ENCODE measurements at places on chromosomes 5 and 9.

DNA sequence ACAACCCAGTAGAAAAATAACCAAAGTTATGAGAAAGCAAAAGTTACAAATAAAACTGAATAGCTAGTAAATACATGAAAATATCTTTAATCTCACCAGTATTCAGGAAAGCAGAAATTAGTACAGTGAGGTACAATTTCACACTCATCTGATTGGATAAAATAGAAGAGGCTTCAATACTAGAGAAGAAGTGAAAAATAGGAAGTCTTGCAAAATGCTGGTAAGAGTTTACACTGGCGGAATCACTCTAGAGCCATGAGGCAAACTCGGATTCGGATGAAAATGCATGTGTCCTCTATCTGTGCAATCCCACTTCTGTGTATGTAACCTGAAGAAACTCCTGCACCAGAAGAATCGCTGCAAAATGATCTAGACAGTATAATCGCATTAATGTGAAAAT is 128.9 kb downstream of the CCDC192 start:
- DNase-seq: no peak

DNA sequence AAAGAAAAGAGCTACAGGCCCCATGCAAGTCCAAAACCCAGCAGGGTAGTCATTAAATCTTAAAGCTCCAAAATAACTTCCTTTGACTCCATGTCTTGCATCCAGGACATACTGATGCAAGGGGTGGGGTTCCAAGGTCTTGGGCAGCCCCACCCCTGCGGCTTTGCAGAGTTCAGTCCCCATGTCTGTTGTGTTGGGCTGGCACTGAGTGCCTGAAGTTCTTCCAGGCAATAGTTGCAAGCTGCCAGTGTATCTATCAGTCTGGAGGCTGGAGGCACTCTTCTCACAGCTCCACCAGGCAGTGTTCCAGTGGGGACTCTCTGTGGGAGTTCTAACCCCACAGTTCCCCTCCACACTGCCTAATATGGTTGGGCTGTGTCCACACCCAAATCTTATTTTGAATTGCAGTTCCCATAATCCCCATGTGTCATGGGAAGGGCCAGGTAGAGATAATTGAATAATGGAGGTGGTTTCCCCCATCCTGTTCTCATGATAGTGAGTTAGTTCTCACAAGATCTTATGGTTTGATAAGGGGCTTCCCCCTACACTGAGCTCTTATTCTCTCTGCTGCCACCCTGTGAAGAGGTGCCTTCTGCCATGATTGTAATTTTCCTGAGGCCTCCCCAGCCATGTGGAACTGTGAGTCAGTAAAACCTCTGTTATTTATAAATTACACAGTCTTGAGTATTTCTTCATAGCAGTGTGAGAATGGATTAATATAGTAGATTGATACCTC is 237.5 kb upstream of the ADRA1B start:
- DNase-seq: no peak

GRCh38 chr9:89059925-89060506 is 68.7 kb downstream of the S1PR3 start:
- no peak for DNase-seq

DNA sequence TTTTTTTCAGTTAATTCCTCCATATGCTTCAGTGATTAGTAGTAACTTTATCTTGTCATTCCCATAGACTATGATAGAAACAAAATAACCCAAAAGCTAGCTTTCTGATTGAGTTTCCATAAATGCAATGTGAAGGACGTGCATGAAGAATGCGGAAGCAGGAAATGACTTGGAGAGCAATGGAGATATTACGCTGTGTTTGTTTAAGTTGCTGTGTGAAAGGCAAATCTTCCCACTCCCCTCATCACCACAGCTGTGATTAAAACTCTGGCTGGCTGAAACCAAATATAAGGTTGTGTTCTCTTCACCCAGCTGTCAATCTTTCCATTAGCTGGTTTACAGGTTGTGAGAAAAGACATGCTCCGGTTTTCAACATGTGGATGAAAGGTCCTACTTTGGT is 83.9 kb downstream of the NR2F1-AS1 start:
- no peak for DNase-seq

- DNase-seq: no peak
Observed at GRCh38 chr5:112594095-112594850, 143.4 kb upstream of the APC start.

DNA sequence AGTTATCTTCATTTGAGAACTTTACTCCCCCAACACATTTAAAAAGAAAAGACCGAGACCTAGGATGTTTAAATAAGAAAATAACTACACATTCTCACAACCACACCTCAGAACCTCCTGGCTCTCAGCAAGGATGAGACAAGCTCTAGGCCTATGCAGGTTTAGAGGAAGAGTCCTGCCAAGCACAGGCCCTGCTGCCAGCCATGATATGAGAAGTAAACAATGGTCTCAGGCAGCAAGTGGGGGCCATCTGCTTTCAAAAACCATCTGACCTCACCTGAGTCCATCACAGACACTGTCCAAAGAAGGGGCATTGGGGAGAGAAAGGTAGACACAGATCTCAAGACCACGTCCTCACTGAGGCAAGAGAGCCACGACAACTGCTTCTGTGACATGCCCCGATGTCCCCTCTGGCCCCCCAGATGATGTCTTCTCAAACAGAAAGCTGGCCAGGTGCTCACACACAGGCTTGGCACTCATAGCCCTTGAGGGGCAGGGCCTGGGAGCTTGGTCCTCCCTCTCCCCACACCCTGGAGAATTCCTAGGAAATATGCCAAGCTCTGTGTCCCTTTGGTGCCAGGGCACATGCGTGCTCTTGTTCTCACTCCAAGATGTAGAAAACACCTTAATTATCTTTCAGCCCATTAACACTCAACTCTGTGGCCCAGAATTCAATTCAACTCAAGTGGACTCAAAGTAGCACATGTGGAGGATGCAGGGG is 150.4 kb downstream of the FSTL4 start:
- DNase-seq: no peak

DNA sequence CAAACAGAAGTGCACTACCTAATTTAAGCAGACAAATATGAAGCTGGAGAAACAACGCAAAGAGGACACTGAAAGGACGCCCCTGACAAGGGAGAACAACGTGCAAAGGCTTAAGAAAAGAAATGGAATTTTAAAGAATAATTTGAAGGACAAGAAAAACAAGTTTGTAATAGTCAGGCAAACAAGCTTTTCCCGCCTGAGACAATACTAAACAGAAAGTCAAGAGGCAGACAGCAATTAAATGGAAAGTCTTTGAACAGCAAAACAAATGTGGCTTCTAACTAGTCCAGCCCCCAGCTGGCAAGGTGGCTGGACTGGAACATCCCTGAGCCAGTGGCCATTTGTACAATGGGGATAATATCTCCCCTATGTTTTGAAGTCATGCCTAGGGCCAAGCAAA is 63.3 kb downstream of the SIL1 start:
- no peak for DNase-seq

DNA sequence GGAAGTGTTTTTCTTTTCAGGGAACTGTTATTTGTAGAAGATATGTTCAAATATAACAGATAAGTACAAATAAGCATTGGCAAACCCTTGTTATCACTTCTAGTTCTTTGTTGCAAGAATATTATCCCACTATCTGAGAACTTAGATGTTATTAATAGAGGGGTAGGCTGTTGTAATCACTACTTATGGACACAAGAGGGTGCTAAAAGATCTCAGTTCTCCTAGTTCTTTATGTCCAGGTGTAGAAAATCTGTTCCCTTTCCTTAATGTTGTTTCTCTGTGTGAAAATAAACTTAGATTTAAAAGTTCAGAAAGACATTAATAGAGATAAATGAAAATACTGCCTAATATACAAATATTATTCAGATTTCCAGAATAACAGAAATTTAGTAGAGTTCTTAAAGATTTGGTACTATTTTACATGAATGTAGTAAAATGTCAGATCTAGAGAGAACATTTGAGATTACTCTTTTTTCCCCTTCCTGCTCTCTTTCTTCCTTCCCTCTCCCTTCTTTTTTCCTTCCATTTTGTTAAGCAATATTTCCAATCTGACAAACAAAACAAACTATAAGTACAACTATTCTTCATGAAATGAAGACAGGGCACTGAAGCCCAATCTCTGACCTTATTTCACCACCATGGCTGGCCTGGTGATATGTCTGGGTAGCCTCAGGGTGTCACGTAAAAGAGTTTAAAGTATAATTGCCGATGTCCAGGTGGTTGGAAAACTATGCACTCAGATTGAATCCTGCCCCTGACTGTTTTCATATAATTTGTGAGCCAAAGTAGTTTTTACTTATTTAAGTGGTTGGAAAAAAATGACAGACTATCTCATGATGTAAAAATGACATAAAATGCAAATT is 43.6 kb upstream of the C5orf46 start:
- DNase-seq: no peak

DNA sequence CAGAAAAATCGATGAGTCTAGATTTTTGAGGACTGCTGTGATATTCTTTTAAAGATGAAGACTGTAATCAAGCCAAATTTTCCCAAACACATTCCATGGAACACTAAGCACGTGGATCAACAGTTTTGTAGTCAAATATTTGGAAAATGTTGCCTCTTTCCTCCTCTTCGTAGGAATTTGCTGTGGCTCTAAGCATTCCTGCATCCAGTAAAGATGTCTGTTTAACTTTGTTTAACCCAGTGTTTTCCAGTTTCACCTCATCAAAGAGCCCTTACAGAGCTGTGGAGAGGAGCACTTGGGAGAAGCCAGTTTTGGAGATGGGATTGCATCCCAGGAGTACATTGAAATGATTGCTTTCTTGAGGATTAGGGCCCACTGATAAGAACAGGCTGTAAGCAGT is 58.9 kb downstream of the INSYN2B start:
- no peak for DNase-seq

- no peak for DNase-seq
Observed at GRCh38 chr9:77386187-77386586, 208.9 kb downstream of the VPS13A start.

- DNase-seq: no peak
Observed at GRCh38 chr5:60196385-60197113, 303.0 kb upstream of the PDE4D start.

- DNase-seq: no peak
Observed at GRCh38 chr5:16574789-16575721, 41.7 kb downstream of the RETREG1 start.

DNA sequence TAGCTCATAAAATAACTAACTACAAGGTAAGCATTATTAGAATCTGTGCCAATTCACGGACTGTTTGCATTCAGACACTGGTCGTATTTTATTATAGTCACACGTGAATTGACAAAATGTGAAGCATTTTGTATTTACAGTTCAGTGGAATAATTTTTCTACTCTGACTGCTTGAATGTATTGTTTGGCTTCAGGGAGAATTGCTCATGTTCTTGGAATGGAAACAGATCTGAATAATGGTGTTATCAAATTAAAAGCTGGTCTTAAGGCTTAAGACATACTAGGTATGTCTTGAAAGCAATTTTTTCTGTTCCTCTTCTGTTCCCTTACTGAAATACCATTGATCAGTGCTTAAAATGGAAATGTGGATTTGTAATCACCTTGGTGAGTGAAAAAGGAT is 543.7 kb upstream of the TLE4 start:
- DNase-seq: no peak

GRCh38 chr9:116700882-116701865 is 14.1 kb downstream of the TRIM32 start:
- DNase-seq: no peak

- no peak for DNase-seq
Observed at GRCh38 chr9:88544245-88544644, 9.3 kb downstream of the NXNL2 start.

DNA sequence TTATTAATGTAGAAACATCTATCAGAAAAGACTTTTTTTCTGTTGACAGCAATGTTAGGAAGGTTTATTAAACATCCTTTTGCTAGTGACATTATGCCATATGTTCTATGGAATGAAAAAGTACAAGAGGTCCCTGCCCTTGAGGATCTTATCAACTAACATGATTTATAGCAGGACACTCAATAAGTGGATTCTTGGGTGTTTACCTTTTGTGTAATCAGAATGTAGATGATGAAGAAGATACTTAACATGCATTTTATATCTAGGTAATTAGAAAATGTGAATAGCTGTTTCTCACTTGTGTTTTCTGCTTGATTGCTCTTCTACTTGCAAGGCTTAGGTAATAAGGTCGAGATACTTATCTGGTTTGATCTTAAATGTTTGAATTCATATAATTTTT is 4.9 kb downstream of the HMGCR start:
- no peak for DNase-seq

GRCh38 chr5:158166424-158166823 is 307.5 kb upstream of the CLINT1 start:
- DNase-seq: no peak

- no peak for DNase-seq
Observed at GRCh38 chr5:91898898-91899297, 515.8 kb upstream of the ARRDC3 start.

- DNase-seq: no peak
Observed at GRCh38 chr5:17203329-17204132, 13.9 kb upstream of the BASP1 start.

DNA sequence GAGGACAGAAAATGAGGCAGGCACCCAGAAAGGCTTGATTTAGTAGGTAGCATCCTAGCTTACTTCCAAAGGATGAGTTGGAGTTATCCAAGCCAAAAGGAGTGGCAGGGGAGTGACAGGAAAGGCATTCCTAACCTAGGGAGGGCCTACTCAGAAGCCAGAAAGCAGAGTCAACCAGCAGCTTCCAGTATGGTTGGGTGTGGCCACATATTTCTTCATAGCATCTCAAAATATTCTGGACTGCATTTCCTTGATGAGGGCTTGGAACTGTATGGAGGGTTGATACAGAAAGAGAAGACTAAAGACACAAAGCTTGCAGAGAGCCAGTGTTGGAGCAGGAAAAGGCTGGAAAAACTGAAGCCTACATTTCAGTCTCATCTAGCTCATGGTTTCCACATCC is 656.8 kb upstream of the DMAC1 start:
- DNase-seq: no peak

DNA sequence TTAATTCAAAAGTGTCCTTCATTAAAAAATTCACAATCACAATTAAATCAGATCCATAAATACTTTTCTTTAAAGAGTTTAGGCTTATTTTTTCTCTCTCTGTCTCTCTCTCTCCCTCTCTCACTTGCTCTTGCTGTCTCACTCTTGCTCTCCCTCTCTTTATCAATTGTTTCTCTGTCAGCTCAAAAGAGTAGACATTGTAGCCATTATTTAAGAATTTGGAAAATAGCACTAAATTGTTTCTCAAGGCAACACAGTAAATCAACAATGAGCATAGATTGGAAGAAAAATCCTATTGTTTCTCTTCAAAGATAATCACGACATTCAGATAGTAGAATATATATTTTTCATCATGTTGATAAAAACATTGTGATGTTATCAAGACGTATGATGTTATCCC is 1114.0 kb downstream of the PTPRD start:
- no peak for DNase-seq

DNA sequence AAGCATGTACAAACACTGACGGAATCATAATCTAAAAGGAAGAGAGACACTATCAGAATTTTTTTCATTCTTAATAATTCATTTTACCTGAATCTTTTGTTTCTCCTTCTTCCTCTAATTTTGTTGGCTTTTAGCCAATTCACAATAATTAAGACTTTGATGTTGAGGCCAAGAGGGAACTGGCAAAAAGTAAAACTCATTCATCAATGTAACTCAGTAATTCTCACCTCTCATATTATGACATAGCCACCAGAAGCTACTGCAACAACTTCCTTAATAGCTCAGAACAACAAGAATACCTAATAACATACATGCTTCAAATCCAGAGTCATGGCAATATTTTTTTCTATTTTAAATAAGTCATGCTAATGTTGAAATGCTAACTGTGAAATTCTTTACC is 64.5 kb downstream of the MCTP1 start:
- no peak for DNase-seq

GRCh38 chr9:138016406-138017187 is 139.0 kb downstream of the CACNA1B start:
- no peak for DNase-seq

- no peak for DNase-seq
Observed at GRCh38 chr5:102807878-102808502, 52.9 kb downstream of the PAM start.

- no peak for DNase-seq
Observed at GRCh38 chr5:82151204-82151603, 127.0 kb downstream of the RPS23 start.

All from activated CD4-positive, CD25-positive, alpha-beta regulatory T cell treated with anti-CD3 and anti-CD28 coated beads, Interleukin-2, amount 50 U/mL, for 16 hours (primary cell).